ENCODE measurements at places on chromosomes 12 and 14.
A peak's percentile ranks its signal among the peaks of the same experiment; 100 is the strongest.

- peak; percentile 71 for DNase-seq
These were observed 124.8 kb downstream of the SAMD4A start for GRCh38 chr14:54691525-54692283.

- DNase-seq: no peak
These were observed 41.4 kb upstream of the EPS8 start for GRCh38 chr12:15830538-15830937.

DNA sequence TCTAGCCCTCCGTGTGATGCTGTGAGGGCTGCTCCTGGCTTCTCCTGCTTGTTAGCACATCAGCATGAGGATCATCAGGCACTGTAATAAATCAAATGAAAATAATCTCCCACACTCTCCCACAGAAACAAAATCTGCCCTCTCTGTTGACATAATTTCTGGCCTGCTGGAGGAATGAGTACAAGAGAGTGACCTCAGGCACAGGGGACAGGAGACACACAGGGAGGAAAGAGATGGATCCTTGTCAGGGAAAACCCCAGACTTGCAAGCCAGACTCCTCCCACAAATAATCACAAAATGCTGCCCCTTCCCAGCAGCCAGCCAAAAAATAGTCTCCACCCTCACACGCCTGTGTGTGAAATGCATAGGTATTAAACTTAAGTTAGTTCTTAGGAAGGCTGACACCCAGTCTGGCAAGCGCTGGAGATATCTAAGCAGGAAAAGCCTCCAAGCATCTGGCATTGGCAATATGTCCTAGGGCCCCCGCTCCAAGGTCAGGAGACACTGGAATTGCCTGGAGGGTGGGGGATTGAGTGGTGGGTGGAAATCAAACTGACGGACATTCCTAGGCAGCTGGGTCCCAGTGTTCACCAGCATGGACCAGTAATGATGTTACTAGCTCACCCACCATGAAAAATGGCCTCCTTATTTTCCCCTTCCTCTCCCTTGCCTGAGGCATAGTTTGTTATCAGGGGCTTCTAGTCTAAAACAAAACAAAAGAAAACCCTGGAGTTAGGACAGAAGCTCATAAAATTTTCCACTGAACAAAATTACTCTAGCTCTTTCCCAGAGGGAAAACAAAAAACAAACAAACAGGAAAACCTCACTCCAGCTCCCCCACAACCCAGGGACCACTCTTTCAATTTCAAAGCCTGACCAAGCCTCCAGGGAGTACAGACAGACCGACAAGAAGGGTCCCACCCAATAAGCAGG, 22.0 kb downstream of the SMUG1 start:
- no peak for DNase-seq

DNA sequence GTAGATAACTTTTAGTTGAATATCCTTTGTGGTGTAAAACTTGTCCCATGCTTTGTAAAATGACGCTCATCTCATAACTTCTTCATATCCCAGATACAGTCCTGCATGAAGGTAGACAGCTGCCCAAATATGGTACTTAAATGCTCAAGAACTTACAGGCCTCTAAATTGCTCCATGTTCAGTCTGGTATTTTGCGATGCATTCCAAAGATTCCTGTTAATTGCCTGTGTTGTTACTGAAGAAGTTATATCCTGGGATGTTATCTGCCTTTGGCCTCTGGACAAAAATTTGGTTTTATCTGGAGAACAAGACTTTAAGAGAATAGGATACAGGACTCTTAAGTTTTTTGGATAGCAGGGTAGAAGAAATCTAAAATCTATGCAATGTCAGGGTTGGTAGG, 473.0 kb downstream of the PCNX1 start:
- DNase-seq: no peak

- DNase-seq: no peak
These were observed 22.3 kb downstream of the LGR5 start for GRCh38 chr12:71461787-71462328.

DNA sequence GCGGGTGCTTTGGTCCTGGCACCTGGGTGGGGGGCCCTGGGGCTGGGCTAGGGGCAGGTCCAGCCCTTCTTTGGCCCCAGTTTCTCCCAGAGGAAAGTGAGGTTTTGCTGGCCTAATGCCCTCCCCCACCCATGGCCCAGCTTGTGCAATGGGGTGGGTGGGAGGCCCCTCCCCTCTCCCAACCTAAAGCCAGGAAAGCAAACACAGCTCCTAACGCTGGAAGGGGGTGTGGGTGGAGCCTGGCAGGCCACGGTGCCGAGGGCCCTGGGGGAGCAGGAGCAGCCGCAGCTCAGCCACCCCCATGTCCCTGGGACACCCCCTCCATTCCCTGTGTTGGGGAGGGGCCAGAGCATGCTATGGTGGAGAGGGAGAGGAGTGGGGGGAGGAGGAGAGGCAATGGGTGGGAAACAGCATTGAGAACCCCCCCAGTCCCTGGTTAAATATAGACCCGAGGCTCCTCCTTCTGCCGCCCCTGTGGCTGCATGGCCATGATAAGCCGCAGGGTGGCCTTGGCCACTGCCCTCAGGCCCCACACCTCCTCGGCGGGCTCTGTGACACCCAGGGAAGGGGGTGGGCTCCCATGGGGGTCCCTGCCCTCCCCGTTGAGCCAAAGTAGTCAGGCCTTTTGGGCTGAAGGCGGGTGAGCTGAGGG, 4.7 kb downstream of the EXOC3L4 start:
- DNase-seq: no peak

GRCh38 chr14:62939970-62940369, 105.3 kb downstream of the KCNH5 start:
- DNase-seq: no peak

DNA sequence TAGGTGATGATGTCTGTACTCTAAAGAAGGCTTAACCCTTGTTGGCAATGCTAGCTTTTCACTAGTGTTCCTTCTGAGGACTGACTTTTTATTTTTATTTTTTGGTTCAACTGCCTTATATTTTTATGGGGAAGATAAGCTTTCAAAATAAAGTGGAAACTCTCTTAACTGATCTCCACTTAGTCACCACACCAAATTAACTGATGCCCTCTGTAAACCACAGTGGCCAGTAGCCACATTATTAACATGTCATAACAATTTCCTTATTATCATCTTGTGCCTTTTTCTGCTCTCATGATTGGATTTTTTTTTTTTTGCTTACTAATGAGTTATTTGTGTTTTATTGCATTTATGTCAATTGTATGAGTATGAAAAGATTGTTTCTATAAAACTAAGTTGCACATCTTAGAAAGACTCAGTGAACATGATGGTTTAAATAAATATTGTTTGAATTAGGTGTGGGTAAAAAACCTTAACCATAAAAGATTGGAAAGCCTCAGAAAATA, 56.9 kb downstream of the SCFD1 start:
- DNase-seq: no peak

DNA sequence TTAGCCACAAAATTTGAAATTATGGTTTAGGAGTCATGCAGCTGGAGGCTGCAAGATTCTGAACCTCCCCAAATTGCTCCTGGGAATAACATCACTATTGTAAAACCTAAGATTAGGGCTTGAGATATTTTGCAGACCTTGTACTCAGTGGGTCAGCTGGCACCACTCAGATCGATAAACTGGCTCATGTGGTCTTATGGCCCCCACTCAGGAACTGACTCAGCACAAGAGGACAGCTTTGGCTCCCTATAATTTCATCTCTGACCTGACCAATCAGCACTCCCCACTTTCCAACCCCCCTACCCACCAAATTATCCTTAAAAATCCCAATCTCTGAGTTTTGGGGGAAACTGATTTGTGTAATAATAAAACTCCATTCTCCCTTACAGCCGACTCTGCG, 161.6 kb downstream of the BRMS1L start:
- no peak for DNase-seq

- DNase-seq: no peak
These were observed 31.2 kb downstream of the DAD1 start for GRCh38 chr14:22557846-22558220.

DNA sequence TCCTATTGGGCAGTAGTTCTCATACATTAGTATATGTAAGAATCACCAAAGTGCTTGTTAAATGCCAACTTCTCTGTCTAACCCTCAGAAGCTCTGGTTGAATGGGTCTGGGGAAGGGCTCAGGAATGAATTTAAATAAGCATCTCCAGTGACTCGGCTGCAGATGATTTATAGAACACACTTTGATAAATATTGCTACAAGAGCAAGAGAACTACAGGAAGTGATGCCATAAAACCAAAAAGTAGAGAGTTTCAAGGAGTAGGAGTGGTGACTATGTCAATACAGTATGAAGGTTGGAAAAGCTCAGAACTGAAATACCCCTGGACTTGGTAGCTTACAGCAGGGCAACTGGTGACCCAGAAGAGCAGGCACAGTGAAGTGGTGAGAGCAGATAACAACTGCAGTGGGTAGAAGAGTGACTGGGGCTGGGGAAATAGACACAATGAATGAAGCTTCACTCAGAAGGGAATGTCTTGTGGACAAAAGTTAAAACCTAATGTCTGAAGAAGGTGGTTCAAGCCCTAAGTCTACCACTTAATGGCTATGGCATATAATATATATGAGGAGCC, 8.0 kb upstream of the PLEKHA5 start:
- no peak for DNase-seq

DNA sequence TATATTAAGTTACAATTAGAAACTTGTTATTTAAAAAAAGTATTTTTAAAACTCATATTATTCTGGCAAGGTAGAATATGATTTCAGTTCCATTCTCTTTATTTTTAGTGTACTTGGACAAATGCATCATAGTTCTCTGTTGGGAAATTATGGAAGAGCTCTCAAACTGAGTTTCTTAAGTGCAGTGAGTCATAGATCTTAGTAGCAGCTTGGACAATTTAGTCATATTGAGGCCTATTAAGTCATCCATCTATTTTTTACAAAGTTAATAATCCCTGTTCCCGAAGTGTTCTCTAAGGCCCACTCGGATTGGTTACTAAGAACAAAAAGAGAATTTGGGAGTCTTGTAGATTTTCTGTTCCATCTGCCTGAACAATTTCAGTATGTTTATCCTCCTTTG, 113.9 kb downstream of the ANO4 start:
- DNase-seq: no peak

DNA sequence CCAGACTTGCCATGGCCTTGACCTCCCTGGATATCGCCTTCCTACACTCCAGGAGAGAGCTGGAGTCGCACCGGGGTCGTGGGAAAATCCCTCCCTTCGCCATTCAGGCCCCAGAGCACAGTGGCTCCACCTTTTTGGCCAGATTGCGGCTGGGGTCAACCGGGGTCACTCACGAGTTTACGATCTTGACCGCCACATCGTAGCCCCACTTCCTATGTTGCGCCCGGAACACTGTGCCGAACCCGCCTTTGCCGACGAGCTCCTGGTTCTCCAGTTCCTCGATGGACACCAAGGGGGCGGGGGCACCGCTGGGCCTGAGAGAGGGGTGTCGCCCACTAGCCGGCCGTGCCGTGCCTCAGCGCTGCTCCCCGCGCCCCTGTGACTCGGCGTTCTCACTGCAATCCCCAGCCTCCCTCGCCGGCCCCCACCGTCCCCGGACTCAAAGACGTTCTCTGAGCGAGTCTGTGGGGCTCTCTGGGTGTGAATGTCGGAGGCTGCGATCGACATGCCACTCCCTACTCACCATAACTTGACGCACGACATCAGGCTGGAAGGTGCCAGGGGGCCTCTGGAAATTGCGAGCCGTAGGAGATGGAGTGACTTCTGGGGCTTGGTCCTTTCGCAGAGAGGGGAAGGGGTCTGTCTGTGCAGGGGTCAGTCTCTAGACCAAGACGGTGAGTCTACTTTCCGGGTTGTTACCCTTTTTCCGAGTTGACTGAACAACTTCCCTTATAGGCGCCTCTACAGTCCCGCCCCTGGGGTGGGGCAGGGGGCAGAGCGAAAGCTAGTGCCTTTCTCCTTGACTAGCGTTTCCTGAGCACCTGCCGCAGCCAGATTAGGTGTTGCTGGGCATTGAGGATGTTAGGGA, at the start of gene RIPK3:
RIPK3 (minus strand) TSS at position 708 of the 868 bp plus-strand sequence; CDS start at position 543, 165 bp downstream.
- no peak for DNase-seq

DNA sequence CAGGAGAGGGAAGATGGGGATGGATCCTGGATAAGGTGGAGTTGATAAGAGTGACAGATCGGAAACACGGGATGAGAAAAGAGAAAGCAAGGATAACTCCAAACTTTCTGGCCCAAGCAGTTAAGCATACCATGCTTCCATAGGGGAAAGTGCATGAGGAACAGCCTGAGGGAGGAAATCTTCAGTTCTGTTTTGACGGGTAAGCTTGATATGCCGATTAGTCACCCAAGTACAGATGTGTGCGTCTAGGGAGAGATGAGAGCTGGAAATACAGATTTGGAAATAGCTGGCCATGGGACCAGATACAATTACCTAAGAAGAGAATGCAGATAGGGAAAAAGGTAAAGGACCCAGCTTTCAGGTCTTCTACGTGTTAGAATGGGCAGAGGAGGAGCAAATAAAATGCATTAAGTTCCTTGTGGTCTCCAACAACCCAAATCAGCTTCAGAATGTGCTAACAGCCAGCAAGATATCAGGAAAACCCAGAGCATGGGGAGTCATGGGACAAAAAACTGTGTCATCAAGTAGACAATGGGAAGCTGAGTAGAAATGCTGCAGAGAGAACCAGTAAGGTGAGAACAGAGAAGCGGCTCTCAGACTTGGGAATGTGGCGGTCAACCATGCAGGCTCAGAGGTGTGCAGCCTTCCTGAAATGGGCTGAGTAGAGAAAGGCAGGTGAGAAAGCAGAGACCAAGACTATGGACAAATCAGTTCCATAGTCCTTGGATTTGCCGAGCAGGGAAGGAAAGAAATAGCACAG, 56.3 kb downstream of the PPP1R36 start:
- DNase-seq: no peak

DNA sequence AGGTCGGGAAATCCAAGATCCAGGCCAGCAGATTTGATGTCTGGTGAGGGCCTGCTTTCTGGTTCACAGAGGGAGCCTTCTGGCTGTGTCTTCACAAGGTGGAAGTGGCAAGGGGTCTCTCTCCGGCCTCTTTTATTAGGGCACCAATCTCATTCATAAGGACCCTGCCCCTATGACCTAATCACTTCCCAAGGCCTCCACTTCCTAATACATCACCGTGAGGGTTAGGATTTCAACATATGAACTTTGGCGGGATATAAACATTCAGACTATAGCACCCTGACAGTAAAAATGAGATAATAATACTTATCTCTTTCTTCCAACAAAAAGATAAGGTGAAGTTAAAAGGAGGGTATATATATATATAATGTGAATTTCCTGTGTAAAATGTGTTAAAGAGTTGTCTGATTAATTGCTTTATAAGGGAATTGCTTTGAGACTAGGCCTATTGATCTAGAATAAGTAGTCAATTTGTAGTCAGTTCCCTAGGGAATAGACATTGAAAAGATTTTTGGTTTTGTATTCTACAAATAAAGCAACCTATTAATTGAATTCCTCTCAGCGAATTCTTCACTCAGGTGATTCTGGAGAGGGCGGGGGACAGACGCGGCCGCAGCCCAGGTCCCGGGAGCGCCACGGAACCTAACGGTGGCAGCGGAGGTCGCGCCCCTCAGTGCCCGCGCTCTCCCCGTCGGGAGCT, 516 bp upstream of the LGALS3 start:
- DNase-seq: no peak

- DNase-seq: no peak
These were observed 194.3 kb downstream of the RGS6 start for GRCh38 chr14:72126561-72126960.

DNA sequence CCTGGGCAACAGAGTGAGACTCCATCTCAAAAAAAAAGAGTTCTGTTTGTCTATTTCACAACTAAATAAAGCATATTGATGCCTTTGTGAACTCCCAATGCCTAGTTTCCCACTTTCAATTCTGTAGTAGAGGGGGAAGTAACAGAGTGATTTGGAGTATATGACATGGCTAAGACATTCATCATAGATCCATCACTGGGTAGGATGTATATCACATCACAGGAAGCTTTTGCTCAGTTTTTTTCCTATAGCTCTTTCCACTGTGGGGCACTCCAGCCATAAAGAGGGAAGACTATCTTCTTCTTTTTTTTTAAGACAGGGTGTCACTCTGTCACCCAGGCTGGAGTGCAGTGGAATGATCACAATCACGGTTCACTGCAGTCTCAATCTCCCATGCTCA, 154.0 kb upstream of the BCL2L14 start:
- no peak for DNase-seq

Measured in neural crest cell (in vitro differentiated cells).